Fibroblast of the aortic adventitia (primary cell): ENCODE measurements at places on chromosomes 11 and 22.

- peak; percentile 10 for DNase-seq
Measured at GRCh38 chr11:32939046-32939445, 46.4 kb downstream of the QSER1 start.

DNA sequence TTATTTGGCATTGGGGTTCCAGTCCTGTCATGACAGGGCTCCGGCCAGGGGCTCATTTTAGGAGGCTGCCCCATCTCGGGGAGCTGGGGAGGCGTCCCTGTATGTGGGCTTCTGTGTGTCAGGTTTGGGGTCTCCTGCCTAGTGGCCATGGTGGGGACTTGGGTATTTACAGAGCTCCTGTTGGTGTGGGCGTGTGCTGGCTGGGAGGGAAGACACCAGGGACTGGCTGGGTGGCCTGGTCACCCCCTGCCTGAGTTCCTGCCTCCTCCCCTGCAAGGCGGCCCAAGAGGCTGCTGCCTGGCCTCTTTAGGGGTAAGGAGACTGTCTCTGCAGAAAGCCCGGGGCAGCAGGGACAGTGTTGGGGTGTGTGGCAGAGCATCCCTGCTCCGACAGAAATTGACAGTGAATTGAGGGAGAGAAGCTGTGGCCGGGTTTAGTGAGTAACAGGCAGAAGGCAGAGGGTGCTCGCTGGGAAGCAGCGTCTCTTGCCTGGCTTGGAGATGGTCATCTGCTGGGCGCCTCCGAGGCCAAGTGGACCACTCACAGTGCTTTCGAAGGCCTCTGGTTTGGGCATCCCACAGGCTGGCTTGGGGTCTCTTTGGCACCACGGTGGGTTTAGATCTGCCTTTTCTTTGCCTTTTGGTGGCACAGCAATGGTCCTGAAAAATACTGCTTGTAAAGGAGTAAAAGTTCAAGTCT, 40.3 kb upstream of the GRAMD4 start:
- no peak for DNase-seq

DNA sequence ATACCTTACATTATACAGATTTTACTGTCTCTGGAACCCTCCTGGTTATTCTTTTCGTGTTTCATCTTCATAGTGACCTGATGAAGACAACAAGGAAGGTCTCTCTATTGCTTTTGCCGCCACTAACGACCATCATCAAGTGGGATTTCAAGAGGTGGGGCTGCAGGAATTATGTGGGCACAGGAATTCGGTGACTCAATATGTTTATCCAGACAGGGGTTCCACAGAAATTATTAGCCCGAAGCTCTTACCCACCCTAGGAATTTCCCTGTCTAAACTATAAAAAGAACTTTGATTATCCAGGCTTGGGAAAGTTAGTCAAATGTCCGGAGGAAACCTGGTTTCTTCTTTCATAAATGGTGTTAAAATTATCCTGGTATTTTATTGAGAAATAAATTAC, 566.8 kb upstream of the TENM4 start:
- no peak for DNase-seq

DNA sequence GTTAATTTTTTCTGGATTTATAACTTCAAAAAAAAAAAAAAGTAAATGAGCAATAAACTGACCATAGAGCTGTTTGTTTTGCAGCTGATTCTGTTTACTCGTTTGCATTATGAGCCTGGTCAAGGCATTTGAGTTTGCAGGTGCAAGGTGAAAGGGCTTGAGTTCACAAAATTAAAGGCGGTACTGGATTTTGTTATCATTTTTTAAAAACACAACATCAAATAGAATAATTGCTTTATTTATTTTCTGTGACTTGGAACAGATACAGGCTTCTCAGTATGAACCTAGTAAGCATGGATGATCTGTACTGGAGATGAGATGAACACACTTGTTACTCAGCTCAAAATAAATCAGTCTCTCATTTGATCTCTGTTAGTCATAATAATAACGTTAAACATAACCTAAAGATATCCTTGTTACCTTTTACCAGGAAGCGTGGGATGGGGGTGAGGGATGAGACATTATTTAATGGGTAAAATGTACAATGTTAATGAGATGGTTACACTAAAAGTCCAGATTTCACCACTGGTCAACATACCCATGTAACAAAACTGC, 137.8 kb downstream of the LUZP2 start:
- no peak for DNase-seq

- DNase-seq = no peak
Measured at GRCh38 chr11:10317776-10318526, 13.1 kb downstream of the ADM start.

DNA sequence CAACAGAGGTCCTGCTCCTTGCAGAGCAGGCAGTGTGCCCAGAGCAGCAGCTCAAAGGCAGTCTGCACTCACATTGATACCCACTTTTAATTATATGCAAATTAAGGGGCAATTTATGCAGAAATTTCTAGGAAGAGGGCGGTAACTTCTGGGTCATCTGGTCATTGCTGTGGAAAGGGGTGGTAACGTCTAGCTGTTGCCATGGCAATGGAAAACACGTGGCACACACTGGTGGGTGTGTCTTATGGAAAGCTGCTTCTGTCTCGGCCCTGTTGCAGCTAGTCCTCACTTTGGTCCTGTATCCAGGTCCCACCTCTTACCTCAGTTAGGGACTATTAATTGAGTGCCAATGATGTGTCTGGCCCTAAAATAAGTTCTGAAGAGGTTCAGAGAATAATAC, 36.8 kb downstream of the BARX2 start:
- no peak for DNase-seq

- peak; percentile 40 for DNase-seq
Measured at GRCh38 chr11:83162377-83162776, 5.4 kb downstream of the PCF11 start.
